Fibroblast of skin of left biceps (primary cell): ENCODE measurements at places on chromosomes 4 and X.

DNA sequence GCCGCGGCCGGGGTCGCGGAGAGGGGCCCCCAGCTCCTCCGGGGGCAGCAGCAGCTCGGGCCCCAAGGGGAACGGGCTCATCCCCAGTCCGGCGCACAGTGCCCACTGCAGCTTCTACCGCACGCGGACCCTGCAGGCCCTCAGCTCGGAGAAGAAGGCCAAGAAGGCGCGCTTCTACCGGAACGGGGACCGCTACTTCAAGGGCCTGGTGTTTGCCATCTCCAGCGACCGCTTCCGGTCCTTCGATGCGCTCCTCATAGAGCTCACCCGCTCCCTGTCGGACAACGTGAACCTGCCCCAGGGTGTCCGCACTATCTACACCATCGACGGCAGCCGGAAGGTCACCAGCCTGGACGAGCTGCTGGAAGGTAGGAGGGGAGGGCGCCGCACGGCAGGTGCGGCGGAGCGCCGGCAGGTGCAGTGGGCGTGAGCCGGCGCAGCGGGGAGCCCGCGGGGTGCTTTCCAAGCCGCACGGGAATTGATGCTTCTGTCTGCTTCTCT, 886 bp downstream of the DCLK2 start:
- DNase-seq = no peak

DNA sequence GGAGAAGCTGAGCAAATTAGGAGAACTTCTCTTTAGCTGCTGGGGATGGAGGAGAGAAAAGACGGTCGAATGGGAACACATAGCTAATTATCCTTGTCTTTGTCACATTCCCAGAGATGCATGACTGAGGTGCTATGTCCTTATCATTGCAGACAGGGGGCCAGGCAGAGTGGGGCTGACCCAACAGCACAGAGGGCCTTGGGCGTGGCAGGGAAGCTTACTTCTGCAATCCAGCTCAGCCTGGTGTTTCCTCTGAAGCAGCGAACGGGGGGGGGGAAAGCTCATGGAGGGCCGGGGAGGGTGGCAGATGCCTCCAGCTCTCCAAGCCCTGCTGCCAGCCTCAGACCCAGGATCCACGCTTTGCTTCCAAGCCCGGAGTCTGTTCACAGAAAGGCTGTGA, 50.8 kb upstream of the HOPX start:
- no peak for DNase-seq

- no peak for DNase-seq
Measured at GRCh38 chr4:38314663-38315062, 349.3 kb upstream of the KLF3 start.

- DNase-seq = no peak
Measured at GRCh38 chrX:48976086-48976485, 4.4 kb upstream of the KCND1 start.

DNA sequence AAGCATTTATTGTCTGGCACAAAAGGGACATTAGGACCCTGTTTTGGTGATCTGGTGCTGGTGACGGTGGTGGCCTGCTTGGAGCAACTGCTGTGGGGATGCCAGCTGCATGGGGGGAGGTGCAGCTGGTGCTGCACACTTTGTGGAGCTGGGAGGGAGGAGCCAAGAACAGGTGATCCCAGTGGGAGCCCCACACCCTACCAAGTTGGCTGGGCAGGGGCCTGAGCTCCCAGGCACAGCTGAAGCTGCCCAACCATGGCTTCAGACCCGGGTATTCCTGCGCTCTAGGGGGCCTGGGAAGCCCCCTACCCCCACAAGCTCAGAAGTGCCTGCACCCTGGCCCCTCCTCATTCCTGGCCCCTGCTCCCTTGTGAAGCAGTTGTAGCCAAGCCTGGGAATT, 1512.5 kb downstream of the TECRL start:
- no peak for DNase-seq

DNA sequence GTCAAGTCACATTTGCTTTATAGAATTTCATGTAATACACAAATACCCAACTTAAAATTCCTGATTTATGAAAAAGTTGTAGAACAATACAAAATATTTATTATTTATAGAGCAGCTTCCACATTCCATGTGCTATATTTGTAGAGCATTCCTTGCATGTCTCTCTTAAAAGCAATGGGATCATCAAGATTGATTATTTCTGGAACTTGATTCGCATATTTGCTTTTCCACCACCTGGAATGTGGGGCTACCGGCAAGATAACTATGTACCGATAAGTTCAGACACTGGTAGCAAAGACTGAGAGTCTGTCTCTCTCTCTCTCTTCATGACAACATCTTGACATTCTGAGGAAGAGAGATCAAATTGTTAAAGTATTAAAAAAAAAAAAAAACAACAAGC, 59.3 kb downstream of the MAPK10 start:
- no peak for DNase-seq

DNA sequence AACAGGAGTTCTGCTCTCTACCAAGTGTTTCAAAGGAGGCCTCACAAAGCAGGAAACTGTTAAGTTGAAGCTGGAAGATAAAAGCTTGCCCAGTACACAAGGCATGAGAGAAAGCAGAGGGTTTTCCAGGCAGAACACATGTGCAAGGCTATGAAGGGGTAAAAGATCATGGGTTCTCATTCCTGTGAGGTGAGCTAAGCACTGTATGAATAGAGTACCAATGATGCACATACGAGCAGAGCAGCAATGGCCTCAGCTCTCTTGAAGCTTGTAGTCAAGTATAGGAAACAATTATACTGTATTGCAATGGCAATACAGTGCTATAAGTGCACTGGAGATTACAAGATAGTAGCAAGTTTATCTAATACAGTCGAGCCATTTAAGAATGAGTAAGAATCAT, 18.0 kb downstream of the TTC29 start:
- DNase-seq = no peak

DNA sequence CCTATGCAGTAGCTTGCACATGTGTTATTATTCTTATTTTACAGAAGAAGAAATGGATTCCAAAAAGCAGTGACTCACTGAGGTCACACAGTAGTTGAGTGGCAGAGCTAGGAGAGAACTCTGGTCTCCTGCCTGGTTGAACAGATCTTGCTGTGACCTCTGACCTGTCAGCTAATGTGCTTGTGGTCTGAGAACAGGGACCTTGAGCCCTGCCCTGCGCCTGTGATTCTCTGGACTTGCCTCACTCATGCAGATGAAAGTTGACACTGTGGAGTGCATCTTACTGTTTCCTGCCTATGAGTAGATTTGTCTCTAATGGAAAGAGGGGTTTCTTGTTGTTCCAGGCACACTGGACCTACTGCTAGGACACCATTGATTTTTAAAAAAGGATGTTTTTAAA, 32.3 kb downstream of the ETNPPL start:
- no peak for DNase-seq

- no peak for DNase-seq
Measured at GRCh38 chrX:39309721-39310152, 508.5 kb downstream of the MID1IP1 start.

DNA sequence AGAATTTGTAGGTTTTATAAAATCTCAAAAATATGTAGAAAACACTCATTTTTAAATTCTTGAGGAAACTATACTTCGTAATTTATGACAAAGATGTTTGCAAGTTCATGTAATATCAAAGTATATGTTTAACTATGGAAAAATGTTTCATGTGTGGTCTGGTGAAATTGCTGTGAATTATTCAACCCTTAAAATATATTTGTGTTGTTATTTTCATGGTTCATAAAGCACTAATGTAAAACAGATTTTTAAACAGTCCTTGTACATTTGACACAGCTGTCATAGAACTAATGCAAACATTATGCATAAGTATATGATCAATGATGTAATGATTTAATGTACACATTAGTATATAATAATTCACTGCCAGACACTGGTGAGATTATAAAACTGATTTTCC, 83.1 kb upstream of the ARSJ start:
- no peak for DNase-seq

DNA sequence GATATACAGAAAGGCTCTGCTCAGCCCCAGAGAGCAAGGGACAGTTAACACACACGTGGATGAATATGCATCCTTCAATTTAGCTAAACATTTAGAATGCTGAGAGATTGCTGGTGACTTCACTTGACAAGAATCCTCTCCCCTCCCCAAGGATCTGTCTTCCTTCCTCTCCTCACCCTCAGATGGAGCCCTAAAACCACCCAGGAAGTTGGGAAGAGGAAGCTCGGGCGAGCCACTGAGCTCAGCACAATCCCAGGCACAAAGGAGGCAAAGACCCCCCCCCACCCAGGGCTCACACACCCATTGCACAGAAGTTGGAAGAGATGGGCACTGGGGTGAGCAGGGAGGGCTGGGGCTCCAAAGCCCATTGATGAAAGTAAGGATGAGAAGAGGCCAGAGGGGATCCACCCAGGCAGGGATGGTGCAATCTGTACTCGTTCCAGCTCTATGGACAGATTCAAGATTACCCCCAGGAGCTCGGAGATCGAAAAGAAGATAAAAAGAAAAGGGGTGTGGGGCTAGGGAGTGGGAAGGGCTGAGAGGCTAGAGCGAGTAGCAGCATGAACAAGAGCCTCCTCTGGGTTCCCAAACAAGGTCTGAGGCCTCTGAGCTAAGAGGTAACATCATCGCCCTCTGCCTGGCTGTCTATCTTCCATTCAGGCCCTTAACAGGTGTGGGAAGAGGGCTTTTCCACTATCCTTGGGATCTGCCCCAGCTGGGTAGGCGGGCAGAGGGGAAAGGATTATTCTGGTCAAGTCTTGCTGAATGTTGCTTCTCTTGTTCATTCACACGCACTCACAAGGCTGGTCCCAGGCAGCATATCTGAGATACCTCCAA, 1.2 kb downstream of the TFE3 start:
- DNase-seq = no peak

DNA sequence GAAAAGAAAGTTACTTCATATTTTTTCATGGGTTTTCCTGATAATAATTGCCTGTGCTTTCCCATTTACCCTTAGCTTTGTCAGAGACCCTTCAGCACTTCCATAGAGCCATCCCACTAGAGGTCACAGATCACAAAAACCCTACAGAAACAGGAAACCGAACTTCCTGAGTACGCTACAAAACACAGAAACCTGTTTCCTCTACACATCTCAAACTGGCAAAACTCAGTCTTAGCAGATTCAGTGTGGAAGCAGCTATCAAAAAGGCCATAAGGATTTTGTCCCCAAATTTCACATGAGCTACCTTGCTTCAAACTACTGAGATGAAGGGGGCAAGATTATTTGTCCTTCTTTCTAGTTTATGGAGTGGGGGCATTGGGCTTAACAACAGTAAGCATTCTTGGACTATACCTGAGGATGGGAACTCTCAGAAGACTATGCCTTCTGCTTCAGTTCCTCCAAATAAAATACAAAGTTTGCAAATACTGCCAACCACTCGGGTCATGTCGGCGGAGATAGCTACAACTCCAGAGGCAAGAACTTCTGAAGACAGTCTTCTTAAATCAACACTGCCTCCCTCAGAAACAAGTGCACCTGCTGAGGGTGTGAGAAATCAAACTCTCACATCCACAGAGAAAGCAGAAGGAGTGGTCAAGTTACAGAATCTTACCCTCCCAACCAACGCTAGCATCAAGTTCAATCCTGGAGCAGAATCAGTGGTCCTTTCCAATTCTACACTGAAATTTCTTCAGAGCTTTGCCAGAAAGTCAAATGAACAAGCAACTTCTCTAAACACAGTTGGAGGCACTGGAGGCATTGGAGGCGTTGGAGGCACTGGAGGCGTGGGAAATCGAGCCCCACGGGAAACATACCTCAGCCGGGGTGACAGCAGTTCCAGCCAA, at the start of gene MMRN1:
MMRN1 (plus strand) TSS at position 206 of the 902 bp plus-strand sequence; CDS start at position 324, 118 bp downstream.
- DNase-seq = no peak

GRCh38 chr4:121050300-121050699, 22.0 kb downstream of the NDNF start:
- DNase-seq = no peak

GRCh38 chr4:97987019-97987648, 156.1 kb downstream of the STPG2 start:
- no peak for DNase-seq

DNA sequence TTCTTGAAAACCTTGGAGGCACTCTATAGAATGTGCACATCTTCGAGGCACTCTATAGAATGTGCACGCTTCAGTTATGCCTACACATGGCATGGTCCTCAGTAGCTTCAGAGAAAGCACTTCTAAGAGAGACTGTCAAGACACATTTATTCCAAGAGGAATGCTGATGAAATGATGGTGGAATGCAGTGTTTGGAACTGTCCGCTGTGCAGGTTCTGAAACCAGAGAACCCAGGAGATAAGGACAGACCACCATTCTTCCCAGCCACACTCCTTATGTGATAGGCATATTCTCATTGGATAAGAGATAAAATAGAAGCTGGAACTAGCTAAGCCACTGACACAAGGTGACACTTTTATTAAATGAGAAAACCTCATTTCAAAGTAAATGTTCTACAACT, 263.3 kb downstream of the NLGN4X start:
- no peak for DNase-seq

DNA sequence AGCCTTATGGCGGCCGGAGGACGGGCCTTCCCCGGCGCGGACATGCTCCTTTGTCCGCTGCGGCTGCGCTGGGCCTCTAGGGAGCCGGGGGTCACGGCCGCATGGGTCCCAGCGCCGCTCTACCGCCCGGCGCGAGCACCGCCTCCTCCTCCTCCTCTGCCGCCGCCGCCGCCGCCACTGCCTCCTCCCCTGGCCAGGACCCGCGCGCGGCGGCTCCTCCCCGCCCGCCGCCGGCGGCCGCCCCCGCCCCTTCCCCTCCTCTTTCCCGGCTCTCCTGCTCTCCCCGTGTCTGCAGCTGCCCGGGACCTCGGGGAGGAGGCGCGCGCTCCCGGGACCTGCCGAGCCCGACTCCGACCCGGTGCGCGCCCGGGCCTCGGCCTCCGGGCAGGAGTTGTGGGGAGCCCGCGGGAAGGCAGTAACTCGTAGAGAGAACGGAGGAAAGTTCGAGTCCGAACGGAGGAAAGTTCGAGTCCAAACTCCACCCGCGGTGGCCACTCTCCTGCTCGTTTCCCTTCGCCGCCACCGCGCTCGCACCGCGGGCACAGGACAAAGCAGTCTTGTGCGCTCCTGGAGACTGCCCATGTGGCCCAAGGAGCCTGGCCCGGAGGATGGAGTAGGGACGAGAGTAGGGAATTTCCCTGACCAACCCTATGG, at the start of gene ADGRA3:
ADGRA3 (minus strand) TSS at position 179 of the 654 bp plus-strand sequence. CDS start 282 bp downstream, outside the sequence.
- DNase-seq = peak; percentile 51

- no peak for DNase-seq
Measured at GRCh38 chrX:13167481-13168231, 123.2 kb upstream of the FAM9C start.

DNA sequence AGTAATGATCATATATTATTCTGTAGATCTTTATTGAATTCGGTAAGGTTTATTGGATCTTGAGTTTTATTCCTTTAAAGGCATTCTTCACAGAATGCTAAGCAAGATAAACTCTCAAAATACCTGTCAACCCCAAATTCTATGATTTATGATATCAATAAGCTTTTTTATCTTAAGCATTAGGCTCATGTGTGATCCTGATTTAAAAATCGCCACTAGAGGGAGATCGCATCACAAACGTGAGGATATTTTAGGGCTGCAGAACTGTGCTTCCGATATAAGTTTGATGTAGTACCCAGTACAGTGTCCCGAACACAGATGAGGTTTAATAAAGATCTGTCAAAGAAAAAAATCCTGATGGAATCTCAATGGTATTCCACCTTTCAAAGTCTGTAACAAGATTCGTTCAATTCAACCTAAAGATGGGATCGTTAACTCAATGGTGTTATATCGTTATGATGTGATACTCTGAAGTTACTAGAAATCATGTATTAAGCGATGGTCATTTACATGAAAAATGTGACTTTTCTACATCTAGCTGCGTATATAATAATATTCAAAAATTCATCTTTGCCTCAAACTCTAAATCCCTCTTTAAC, 169.0 kb downstream of the CORIN start:
- peak; percentile 25 for DNase-seq
